ENCODE measurements at places on chromosomes 1 and 21.

DNA sequence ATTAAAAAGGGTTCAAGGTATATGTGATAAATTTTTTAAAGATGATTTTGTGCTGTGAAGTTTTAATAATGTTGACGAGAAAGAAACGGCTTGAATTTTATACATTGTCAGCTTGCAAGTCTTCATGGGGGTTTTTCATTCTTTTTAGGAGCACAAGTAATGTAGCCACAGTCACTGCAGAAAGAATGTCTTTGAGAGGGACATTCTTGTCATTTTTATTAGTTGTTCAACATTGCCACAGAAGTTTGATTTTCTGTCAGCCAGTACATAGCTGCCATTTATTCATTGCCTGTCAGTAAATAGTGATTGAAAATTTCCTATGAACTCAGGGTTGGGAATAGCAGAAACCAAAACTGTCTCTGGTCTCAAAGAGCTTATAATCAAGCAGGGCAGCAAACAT lies 156.3 kb downstream of the DHRS3 start:
- no peak for DNase-seq

- no peak for DNase-seq
Observed at GRCh38 chr1:241081473-241081872, 275.5 kb downstream of the RGS7 start.

GRCh38 chr1:1827089-1827848 lies 49.0 kb upstream of the NADK start:
- no peak for DNase-seq

GRCh38 chr1:89808441-89809117 lies 12.3 kb upstream of the LRRC8D start:
- DNase-seq = no peak

GRCh38 chr1:116389013-116389412 lies 16.0 kb downstream of the ATP1A1 start:
- DNase-seq = no peak

All from anterior cingulate cortex (tissue), 58 donors.